ENCODE measurements at places on chromosomes 2 and 18.
A peak's percentile ranks its signal among the peaks of the same experiment; 100 is the strongest.

GRCh38 chr2:169105476-169105875, 36.1 kb downstream of the DHRS9 start:
- DNase-seq, result no peak

DNA sequence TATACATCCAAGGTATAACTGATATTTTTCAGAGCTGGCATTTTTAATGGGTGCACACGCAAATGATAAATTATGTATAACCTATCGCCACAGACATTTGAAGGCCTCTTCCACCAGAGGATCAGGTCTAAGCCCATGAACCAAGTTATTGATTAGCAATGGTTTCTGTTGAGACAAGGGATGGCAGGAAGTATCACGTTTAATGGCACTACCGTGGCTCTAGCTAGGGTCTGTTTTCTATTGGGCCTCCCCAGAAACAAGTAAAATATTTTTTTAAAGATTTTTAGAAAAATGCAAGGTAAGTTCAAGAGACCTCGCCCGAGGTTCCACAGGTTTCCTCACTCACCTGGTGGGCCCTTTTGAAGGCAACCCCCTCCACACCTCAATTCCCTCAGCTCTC, 667 bp downstream of the GFPT1 start:
- no peak for DNase-seq

GRCh38 chr2:105545730-105546627, 147.1 kb upstream of the FHL2 start:
- peak; percentile 59 for DNase-seq

DNA sequence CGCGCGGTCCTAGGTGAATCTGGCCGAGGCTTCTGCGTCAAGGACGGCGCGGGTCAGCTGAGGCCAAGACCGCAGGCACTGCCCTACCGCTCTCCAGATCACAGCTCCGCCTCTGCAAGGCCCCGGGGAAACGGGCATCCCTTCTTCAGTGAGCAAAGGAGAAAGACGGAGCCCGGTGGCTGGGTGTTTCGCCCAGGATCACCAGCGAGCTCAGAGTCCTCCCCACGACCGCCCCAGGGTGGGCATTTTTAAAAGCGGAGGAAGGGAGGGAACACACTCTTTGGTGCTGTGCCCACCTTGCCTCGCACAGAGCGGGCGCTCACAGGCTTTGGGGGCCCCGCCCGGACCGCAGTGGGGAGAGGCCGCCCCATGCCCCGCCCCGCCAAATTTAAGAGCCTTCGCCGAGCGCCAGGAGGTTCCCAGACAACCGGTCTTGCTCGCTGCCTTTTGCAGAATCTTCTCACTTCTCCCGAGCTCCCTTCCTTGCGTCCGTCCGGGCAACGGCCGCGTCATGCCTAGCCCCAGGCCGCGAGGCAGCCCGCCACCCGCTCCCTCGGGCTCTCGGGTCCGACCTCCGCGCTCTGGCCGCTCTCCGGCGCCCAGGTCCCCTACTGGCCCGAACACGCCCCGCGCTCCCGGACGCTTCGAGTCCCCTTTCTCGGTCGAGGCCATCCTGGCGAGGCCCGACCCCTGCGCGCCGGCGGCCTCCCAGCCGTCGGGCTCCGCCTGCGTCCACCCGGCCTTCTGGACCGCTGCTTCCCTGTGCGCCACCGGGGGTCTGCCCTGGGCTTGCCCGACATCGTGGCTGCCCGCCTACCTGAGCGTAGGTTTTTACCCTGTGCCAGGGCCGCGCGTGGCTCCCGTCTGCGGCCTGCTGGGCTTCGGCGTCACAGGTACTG, at the start of gene NOTO:
Gene NOTO, plus strand, starts transcription at position 419 of the 899 bp plus-strand sequence. Its CDS starts 93 bp downstream, at position 512.
- DNase-seq, result no peak

DNA sequence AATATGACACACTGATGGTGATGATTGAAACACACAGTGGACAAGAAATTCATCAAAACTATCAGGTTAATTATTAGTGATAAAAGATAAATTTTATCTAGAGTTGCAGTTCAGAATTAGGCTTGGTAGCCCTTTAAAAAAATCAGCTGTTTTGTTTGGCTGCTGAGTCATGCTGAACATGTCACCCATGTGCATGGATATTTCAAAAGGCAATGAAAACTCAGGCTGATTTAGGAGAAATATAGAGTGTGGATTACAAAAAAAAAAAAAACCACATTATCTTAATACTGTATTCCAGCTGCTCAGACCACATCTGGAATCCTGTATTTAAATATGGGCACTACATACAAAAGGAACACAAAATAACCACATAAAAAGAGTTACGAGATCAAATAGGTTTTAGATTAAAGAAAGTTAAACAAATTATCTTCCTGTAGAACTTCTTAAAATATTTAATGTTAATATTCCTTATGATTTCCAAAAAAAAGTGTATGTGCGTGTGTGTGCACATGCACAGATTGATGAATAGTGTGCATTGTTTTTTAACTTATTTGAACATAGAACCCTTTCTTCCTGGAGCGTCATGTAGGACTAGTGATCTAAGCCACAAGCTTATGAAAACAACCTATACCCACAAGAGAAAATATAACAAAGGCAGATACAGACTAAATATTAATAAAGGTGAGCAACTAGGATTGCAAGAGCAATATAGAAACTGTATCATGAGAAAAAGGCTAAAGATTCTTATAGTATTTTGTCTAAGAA, 186.2 kb downstream of the STK39 start:
- DNase-seq, result no peak

DNA sequence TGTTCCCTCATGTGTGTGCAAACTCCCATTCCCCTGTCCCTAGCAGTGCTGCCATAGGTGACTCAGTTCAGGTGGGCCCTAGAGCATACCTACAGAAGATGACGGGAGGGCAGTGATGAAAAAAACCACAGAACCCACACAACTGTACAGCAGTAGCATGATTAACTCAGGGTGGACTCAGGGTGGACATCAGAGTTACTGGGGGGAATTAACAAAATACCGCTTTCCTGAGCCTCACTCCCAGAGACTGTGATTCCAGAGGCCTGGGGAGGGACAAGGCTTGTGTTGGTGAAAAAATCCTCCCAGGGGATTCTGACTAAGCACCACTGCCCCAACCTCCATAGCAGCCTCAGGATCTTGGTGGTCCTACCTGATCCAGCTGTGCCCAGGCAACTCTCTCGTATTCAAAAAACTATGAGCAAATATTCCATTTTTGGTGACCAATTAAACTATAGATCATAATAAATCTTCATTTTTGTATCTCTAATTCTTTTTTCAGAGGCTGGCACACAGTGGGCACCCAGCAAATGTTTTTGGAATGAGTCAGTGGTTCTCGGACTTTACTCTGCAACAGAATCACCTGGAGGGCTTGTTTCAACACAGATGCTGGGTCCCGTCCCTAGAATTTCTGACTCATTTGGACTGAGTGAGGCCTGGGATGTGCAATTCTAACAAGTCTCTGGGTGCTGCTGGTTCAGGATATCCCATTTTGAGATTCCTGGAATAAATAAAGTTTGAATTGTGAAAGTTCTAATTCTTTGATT, 84.1 kb upstream of the NABP1 start:
- DNase-seq, result no peak

- no peak for DNase-seq
Observed at GRCh38 chr18:37225279-37225678, 340.3 kb downstream of the CELF4 start.

- DNase-seq, result no peak
Observed at GRCh38 chr2:237879058-237879430, 19.6 kb downstream of the RAMP1 start.

- DNase-seq, result no peak
Observed at GRCh38 chr2:112175958-112176573, 37.9 kb downstream of the FBLN7 start.

- DNase-seq, result no peak
Observed at GRCh38 chr18:54671291-54671881, 80.3 kb downstream of the DYNAP start.

GRCh38 chr18:39571511-39571910, 2005.9 kb upstream of the CELF4 start:
- DNase-seq, result no peak

- DNase-seq, result no peak
Observed at GRCh38 chr2:19902216-19902740, 495 bp upstream of the TTC32 start.

DNA sequence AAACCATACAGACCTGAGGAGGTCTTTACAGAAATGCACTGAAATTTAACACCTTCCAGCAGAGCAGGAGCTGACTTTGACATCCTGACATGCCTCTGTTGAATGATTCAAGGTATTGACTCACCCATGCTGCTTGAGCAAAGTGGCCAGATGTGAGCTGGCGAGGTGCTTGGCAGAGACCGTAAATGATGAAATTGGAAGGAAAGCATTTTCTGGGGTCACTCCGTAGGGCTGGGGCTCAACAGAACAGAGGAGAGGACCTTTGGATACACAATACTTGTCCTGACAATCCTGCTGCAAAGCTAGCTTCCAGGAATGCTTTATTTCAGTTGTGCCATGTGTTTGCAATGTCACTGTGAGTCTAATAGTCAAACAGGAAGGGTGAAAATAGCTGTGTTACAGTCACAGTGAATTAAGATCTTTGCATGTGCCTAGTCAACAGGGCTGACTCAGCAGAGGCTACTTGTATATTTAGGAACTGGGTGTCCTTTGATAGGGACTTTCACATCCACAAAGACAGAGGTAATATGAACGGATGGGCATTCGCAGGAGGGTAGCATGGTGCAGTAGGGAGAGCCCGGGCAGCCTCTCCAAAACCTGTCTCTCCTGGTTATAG, 31.6 kb upstream of the NCK2 start:
- no peak for DNase-seq

GRCh38 chr18:69840445-69840844, 107.2 kb downstream of the CD226 start:
- DNase-seq, result no peak

DNA sequence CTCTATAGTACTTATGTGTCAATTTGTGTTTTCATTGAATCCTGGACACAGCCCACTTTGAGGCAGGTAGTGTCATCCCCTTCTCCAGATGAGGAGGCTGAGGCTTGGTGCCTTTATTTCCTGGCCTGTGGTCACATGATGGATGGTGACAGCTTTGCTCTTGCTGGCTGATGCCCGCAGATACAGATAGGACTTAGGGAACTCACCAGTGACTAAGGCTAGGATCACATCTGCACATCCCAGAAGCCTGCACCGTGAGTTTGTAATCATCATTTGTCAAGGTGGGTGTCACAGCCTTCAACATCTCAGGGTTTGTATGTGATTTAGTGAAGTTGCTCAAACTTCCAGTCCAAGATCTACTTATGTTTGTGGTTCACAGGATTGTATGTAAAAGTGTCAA, 295.1 kb upstream of the RAB12 start:
- DNase-seq, result no peak

DNA sequence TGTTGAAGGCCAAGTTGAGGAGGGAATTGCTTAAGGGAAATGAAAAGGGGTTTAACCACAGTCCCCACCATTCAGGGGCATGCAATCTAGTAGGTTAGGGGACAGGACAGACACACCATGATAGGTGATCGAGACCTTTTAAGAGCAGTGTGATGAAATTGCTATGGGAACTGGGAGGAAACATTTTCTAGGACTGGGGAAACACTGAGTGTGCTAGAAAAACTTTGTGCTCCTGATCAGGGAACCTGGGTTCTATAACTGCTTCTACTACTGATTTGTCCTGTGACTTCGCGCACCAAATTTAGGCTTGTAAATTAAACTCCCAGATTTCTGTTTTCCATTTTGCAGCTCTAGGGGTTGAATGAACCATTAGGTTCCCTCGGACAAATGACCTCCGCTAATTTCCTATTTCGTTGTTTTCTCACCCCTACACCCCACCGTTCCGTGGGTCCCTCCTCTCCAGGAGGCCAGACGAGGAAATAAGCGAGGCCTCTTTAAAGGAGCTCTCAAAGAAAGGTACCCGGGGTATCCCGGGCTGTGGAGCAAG, 371 bp upstream of the LCLAT1 start:
- no peak for DNase-seq

- DNase-seq, result no peak
Observed at GRCh38 chr2:36511858-36512603, 85.9 kb downstream of the FEZ2 start.

DNA sequence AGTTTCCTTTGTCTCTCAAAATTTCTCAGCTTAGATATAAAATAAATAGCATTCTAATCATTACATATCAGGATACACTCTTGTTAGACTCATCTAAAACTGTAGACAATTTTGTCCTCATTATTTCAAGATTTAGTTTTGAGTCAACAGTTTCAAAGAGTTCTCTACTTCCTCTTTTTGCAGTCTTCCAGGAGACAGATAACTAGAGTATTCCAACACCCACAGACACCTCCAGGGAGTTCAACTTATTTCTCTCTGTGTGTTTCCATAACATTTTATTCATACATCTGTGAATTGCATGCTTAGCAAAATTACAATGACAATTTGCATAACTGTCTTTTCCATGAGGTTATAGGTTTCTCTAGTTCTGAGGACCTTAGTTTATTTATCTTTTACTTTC, 166.6 kb upstream of the HNMT start:
- no peak for DNase-seq

DNA sequence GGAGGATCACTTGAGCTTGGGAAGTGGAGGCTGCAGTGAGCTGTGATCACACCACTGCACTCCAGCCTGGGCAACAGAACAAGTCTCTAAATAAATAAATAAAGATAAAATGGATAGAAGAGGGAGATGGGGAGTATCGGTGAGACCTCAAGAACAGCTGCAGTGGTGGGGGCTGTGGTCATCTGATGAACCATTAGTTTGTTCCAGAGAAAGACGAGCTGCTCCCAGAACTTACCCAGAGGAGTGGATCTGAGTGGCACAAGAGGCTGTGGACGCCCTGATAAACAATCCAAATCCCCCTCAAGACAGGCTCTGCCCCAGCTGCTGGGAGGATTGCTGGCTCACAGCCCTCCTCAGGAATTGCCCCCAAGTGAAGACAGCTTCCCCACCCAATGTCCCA, 26.7 kb downstream of the TMEM127 start:
- DNase-seq, result no peak

DNA sequence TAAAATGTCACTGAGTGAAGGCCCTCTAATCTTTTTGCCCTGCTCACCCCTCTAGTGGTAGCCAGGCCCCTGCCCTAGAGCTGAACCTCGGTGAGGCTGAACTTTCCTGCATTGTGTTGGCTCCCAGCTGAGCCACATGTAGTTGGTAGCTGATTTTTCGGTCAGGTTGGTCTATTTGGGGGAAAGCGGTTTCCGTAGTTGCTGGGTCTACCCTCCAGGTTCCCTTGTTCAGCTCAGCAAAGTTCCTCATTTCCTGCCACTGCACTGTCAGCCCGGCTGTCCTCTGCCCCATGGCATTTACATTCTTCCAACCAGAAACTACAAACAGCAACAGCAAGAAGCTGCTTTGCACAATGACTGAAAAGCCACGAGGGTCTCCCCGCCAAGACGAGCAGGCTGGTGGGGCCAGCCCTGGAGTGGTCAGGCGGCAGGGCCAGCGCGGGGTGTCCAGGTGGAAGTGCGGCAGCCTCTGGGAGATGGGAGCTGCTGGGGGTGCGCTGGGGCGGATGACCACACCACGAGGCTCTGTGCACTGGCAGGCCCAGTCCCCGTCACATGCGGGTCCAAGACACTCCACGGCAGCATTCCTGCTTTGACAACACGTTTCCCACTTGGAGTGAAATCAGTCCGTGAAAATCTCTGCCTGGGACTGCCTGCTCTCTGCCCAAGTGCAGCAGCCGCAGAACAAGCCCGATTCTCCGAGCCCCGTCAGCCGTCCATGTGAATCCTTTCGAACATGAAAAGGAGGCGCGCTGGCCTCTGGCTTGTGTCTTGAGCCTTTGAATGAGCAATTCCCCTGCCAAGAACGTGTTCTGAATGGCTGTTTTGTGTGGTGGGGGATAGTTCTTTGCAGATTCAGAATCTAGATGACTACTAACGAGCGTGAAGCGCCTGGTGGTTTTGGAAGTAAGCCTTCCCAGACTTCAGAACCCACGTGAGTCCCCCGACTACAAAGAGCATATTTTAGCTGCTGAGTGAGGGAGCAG, 159.4 kb downstream of the ASB1 start:
- no peak for DNase-seq

Data from mesothelial cell of epicardium (in vitro differentiated cells).